ENCODE measurements at places on chromosomes 6 and 20.

DNA sequence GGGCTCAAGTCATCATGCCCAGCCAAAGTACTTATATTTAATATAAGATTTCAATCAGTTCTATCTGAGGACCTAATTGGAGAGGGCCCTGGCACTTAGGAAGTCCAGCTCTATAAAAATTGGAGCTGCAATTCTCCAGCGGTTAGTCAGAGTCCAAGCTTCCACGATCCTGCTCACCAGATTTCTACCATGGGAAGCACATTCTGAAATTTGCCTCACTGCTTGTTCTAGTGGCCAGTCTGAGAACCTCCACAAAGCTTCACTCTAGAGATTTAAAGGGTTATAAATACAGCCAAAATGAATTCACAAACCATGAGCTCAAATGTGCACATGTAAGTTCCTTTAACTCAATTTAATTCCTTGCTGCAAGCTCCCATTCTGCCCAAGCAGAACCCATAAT, 33.5 kb downstream of the PNLDC1 start:
- DNase-seq = peak; percentile 23

DNA sequence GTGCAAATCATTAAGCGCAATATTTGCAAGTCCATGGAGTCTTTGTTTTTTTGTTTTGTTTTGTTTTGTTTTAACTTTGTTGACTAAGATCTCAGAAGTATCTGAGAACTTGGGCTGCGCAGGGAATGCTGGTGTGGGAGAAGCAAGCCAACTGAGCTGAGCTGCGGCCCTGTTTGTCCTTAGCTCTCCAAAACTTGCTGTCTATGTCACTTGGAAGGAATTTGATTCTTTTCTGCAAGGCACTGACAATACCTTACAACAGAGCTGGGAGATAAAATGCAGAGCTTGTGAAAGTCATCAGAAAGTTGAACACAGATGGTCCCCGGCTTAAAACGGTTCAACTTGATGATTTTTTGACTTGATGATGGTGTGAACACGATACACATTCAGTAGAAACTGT, 5.4 kb downstream of the SLC22A23 start:
- no peak for DNase-seq

- no peak for DNase-seq
These were observed 34.1 kb upstream of the BAG2 start for GRCh38 chr6:57138026-57138425.

- no peak for DNase-seq
These were observed 51.9 kb downstream of the ZDHHC14 start for GRCh38 chr6:157432892-157433265.

- no peak for DNase-seq
These were observed 4.8 kb upstream of the PMEPA1 start for GRCh38 chr20:57714409-57715267.

DNA sequence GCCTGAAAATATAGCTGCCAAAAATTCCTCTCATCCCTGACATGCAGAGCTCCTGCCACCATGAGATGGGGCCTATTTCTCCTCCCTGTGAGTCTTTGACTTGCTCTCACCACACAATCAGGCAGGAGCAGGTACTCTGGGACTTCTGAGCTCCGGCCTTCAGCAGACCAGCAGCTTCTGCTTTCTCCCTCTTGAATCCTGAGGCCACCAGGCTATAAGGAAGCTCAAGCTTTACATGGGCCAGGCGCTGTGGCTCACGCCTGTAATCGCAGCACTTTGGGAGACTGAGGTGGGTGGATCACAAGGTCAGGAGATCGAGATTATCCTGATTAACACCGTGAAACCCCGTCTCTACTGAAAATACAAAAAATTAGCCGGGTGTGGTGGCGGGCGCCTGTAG, 238.7 kb upstream of the RREB1 start:
- no peak for DNase-seq

GRCh38 chr20:37356387-37356786, 10.4 kb downstream of the SRC start:
- no peak for DNase-seq

DNA sequence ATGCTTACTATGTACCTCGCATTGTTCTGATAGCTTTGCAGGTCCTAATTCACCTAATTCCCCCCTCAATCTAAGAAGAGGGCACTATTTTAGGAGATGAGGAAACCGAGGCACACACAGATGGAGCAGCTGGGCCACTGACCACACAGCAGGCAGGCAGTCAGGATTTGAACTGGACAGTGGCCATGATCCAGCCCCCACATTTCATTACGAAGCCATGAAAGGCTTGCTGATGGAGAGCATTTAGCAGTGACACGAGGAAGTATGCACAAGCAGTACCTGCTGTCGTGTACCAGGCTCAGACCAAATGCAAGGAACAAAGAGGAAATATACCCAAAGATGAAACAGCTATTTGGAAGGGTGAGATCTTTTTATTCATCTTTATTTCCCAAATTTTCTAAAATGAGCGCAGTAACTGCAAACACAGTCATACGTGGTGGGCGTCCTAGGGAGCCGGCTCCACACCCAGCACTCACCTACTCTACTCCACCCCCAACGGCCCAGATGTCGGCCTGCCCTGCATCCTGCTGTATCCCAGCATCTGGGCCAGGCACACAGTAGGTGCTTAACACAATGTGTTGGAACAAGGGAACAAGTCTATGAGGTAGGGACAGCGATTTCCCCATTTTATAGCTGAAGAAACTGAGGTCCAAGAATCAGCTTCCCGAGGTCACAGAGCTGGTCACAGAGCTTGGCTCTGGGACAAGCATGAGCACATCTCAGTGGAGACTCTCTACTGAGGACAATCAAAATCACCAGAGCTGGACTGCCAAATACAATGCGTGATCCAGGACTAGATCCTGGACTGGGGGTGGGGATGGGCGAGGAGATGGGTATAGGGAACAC, 15.0 kb downstream of the PREX1 start:
- no peak for DNase-seq

DNA sequence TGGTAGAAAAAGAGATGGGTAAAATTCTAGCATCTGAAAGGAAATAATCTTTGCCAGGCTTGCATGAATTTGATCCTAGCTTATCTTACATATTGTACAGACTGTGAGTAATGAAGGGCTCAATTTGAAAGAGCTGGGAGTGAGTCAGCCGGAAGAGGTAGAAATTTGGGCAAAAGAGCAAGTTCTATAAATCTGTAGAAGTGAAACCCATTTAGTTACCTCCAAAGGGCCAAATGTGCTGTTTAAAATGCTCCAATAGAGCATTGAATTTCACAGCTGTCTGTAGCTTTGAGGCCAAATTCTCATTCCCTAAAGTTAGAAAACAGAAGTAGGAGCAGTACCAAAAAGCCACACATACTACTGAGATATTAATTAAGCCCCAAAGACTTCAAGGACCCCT, 466.1 kb downstream of the BTBD3 start:
- no peak for DNase-seq

- peak; percentile 95 for DNase-seq
These were observed 806.3 kb upstream of the GJE1 start for GRCh38 chr6:141326426-141326825.

DNA sequence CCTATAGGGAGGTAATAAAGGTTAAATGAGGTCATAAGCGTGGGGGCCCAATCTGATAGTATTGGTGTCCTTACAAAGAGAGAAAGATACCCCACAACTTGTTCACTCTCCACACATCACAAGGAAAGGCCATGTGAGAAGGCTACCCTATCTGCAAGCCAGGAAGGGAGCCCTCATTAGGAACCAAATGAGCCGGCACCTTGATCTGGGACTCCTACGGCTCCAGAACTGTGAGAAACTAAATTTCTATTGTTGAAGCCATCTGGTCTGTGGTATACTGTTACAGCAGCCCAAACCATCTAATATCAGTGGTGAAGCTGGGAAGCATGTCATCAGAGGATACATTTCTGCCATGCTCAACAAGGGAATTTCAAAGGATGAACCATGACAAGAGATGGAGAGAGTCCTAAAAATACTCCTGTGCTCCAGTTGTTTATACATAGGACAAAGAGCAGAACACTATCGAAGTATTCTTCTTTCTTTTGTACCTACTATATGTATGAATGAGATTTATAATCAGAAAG, 10.4 kb downstream of the COX7A2 start:
- no peak for DNase-seq

GRCh38 chr6:77638129-77638830, 14.6 kb upstream of the MEI4 start:
- DNase-seq = no peak

GRCh38 chr20:10660661-10661060, 13.1 kb downstream of the JAG1 start:
- no peak for DNase-seq

GRCh38 chr6:26312096-26312463, 52.9 kb upstream of the BTN3A2 start:
- DNase-seq = no peak

- DNase-seq = no peak
These were observed 333.4 kb downstream of the THBS2 start for GRCh38 chr6:168920289-168920688.

DNA sequence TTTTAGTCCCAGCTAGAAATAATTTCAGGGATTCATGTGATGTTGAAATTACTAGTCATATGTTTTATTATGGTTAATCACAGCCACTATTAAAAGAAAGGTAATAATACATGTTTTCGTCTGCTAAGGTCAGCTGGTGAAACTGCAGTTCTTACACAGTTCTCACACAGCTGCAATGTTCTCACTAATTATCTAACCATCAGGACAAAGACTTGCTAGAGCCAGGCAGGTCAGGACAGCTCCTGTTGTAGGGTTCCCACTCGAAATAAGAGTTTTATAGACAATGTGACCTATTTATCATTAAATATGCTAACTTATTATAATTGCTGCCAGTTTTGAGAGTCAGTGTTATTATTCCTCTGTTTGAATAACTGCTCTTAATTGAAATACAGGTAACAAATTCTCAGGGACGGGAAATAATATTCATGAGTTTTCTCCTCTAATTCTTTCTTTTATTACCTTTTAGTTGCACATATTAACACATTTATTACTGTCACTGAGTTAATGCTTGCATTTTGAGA, 97.9 kb downstream of the GJA1 start:
- no peak for DNase-seq

- no peak for DNase-seq
These were observed 16.9 kb downstream of the TDRD6 start for GRCh38 chr6:46704562-46704961.

DNA sequence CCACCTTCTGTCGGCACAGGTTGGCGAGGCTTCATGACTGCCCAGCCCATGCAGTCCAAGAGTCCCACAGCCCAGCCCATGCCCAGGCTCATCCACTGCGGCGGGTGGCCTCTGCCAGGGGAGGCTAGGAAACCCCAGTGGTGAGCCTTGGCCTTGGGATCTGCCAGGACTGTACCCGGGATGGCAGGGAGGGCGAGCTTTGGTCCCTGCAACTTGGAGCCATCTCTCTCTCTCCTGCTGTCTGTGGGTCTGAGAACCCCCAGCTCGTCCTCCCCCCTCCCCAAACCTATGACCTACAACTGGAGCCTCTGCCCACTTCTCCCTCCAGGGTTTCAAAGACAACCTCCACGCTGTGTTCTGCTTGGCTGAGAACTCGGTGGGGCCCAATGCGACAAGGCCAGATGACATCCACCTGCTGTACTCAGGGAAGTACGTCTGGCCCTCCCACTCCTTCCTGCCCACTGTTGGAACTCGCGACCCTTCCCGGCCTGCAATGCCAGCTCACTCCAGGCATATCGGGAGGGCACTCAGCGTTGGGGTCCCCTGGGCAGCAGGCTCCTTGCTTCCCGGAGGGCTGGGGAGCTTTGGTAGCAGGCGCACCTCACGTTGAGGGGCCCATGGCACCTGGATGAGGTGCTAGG, 19.7 kb downstream of the NPEPL1 start:
- DNase-seq = no peak

GRCh38 chr6:28433119-28433518, 10.2 kb downstream of the ZSCAN23 start:
- no peak for DNase-seq

- no peak for DNase-seq
These were observed 3.8 kb downstream of the PTK6 start for GRCh38 chr20:63533388-63533787.

- DNase-seq = no peak
These were observed 8.3 kb upstream of the INSM1 start for GRCh38 chr20:20359628-20360027.

DNA sequence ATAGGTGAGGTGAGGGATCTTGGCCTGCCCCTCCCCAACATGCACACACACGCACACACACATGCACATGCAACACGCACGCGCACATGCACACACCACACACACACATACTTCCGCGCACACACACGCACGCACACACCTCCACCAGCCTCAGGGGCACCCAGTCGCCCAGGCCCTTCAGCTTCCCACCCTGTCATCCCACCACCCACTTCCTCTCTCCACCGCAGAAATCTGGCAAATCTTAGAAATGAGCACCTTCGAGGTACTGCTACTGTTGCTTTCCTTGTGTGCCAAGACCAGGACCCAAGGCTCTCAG, 1.2 kb downstream of the SPDEF start:
- no peak for DNase-seq

All from AG04449 (cell line).